ENCODE measurements at places on chromosomes 13 and 19.

GRCh38 chr19:6250909-6251308 is 28.9 kb downstream of the MLLT1 start:
- no peak for DNase-seq

DNA sequence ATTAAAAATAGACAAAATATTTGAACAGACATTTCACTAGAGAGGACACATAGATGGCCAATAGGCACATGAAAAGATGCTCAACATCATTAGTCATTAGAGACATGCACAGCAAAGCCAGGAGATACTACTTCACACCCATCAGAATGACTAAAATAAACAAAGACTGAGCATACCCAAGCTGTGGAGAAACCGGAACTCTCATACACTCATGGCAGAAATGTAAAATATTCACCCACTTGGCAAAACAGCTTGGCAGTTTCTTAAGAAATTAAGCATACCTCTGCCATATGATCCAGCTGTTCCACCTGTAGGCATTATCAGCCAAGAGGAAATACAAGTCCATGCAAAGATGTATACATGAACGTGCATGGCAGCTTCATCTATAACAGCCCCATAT is 213.4 kb downstream of the TSHZ3 start:
- DNase-seq: no peak

GRCh38 chr13:46389457-46390451 is 2.7 kb upstream of the RUBCNL start:
- no peak for DNase-seq

GRCh38 chr19:40811478-40812341 is 12.7 kb downstream of the EGLN2 start:
- no peak for DNase-seq

DNA sequence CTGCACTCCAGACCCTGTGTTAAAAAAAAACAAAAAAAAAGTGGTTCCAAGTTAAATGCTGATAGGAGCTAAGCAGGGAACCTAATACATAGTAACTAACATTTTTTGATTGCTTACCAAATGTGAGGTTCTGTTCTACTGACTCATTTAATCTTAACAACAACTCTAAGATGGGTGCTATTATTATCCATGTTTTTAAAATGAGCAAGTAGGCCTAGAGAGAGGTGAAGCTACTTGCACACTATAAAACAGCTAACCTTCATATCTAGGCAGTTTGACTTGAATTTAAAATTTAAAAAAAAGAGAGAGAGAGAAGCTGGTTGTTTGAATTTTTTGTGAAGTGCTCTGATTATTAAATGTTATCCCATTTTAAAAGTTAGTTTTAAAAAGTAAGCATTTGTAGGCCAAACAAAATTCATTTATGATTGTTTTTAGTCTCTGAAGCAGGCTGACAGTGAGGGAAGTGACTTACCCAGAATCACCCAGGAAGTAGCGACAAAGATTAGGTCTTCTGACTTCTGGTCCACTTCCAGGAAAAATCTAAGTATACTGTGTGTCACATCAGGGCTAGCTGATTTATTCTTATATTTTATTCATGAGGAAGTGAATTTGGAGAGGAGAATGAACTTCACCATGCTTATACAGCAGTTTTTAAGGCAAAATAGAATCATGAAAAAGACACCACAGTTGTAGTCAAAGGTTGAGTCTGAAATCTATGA is 2.4 kb downstream of the SIGLECL1 start:
- no peak for DNase-seq

DNA sequence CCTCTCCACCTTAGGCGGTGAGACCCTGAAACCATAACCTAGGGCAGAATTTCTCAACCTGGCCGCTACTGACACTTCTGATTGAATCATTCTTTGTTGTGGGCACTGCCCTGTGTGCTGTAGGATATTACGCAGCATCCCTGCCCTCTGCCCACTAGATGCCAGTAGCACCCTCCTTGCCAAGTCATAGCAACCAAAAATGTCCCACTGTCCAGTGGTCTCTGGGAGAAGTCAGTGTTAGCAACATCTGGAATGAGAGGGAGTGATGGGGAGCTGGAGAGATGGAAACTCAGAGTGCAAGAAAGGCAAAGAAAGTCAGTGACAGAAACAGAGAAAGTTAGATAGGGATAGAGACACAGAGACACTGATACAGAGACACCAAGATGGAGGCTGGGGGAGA is 13.6 kb downstream of the KLK4 start:
- no peak for DNase-seq

GRCh38 chr13:106683179-106683578 is 115.2 kb upstream of the ARGLU1 start:
- DNase-seq: no peak

DNA sequence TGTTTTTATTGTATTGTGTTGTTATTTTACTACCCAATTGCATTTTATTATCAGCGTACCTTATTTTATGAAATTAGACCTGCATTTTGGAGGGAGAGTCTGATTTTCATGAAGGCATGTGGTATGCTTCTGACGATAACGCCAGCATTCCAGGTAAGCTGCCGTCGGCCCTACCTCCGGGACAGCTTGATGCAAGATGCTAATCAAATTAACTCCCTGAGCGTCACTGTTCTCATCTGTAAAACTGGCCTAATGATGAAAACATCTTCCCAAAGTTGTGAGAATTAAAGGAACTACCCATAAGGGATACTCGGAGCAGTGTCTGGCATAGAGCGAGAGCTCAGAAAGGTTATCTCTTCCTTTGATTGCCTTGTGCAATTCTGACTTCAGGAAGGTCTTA is 12.9 kb upstream of the LAIR2 start:
- no peak for DNase-seq

- DNase-seq: no peak
Observed at GRCh38 chr13:108609353-108609752, 20.1 kb upstream of the MYO16 start.

DNA sequence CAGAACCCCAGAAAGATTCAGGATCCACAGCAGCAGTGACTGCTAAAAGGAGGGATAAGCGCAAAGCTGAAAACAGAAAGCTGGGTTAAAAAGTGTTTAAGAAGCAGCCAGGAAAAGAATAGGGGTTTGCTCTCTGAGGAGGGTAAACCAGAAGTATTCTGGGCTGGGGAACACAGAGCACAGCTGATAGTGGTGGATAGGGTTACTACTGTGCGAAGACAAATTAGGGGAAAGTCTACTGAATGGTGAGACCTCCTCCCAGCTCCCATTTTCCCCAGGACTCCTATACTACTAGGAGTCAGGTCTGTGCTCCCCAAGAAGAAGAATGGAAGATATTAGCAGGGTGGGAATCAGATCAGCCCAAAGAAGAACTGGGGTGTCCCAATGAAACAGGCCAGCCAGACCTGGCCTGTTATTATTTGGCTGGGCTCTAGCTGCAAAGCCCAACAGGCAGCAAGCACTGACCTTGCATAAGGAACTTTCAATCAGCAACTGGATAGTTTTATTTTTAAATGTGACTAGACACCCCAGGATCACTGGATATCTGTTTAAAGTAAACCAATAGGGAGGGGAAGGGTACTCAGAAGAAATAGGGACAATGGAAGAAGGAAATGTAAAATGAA is 43.5 kb upstream of the SERTM1 start:
- DNase-seq: no peak

- peak; percentile 22 for DNase-seq
Observed at GRCh38 chr19:47609906-47610894, 1.3 kb downstream of the BICRA start.

DNA sequence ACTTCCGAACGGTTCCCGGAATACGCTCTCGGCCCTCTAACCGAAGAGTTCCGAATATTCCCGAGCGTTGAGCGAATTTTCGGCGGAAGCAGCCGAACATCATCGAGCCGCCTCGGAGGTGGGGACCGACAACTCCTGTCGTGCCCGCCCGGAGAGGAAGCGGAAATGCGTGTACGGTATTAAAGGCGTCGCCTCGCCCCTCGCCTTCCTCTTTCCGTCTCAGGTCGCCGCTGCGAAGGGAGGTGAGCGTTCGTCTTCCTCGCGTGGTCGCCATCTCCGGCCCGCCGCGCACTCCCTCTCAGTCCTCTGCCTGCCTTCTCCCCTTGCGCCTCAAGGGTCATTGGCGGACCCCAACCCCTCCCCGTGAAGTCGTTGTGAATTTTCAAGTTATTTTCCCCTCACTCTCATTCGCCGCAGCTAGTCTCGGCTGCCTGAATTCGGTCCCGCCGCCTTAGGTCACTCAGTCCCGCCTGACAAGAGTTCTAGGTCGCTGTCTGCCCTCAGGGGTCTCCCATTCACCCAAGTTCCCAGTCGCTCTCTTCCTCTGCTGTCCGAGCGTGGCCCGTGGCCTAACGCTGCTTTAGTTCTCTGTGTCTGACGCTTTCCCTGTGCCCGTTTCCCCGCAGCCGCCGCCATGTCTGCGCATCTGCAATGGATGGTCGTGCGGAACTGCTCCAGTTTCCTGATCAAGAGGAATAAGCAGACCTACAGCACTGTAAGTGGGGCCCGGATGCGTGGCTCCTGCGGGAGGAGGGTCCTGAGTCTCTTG is at the start of gene RPL28:
Gene RPL28 (plus strand): TSS at position 209 of the 769 bp plus-strand sequence. CDS start 426 bp downstream, at position 635.
- DNase-seq: peak; percentile 96

GRCh38 chr19:14250870-14251269 is 44.9 kb upstream of the ADGRL1 start:
- DNase-seq: no peak
